ENCODE measurements at places on chromosomes 11 and 22. TPM values are rescaled to one million over a fixed set of nuclear protein-coding genes. Genes with fewer than 3 reads are reported as not detected.

GRCh38 chr11:88297421-88297820, 40.1 kb downstream of the CTSC start:
- no peak overlapping the region for H3K27ac ChIP-seq
- no peak for DNase-seq
- peaks cover 5% of the 10 kb centered on the region for H3K36me3 ChIP-seq
- H3K27me3 ChIP-seq = no peaks in the 10 kb centered on the region
- peaks cover 7% of the 10 kb centered on the region for H3K4me1 ChIP-seq

DNA sequence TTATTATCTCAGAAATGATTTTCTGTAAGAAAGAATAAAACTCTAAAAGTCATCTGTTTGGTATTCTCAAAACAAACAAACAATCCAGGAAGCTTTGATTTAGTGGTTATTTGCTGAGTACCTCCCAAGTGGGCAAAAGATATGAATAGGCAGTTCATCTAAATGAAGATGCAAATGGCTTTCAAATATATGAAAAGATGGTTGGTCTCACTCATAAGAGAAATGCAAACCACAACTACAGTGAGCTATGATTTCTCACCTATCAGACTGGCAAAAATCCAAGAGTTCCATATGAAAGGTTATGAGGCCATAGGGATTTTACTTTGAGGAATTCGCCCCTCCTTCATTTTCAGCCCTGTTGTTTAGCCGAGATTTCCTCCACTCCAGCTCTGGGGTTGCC, 11.3 kb upstream of the P2RY2 start:
- no peak overlapping the region for H3K27ac ChIP-seq
- no peaks in the 10 kb centered on the region for H3K4me1 ChIP-seq
- H3K4me3 ChIP-seq = no peak overlapping the region
- peaks cover 3% of the 10 kb centered on the region for H3K27me3 ChIP-seq
- no peak for DNase-seq

GRCh38 chr11:17735818-17736578, 1.4 kb downstream of the KCNC1 start:
- peak overlapping the region; percentile 21 for H3K4me3 ChIP-seq
- peaks cover 30% of the 10 kb centered on the region for H3K4me1 ChIP-seq
- H3K27me3 ChIP-seq = peaks cover 70% of the 10 kb centered on the region
- no peak overlapping the region for H3K27ac ChIP-seq
- no peaks in the 10 kb centered on the region for H3K36me3 ChIP-seq

DNA sequence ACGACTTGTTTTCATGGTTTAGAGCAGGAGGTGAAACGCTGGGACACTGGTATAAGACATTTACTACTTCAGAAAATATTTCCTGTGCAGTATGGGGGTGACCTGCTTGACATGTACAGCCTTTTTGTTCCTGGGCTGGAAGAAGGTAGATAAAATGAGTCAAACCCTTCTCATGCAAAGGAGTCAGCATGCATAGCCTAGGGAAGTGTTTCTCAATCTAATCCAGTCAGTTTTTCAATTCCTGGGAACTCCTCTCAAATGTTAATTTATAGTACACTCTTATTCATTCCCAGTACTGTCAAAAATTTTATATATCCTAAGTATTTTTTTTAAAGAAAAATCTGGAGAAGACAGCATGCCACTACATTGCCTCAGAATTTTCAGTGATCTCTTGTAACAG, 154.7 kb upstream of the GUCY1A2 start:
- H3K4me1 ChIP-seq = no peaks in the 10 kb centered on the region
- DNase-seq = no peak
- H3K36me3 ChIP-seq = no peaks in the 10 kb centered on the region

- peaks cover 2% of the 10 kb centered on the region for H3K36me3 ChIP-seq
- no peaks in the 10 kb centered on the region for H3K27me3 ChIP-seq
- H3K4me1 ChIP-seq = peaks cover 74% of the 10 kb centered on the region
- peak overlapping the region; percentile 91 for H3K27ac ChIP-seq
- peak; percentile 97 for DNase-seq
- H3K4me3 ChIP-seq = no peak overlapping the region
These were observed 50.3 kb downstream of the PKNOX2 start for GRCh38 chr11:125214601-125215565.

- no peaks in the 10 kb centered on the region for H3K27me3 ChIP-seq
- H3K4me1 ChIP-seq = peaks cover 4% of the 10 kb centered on the region
- peak; percentile 16 for DNase-seq
- H3K4me3 ChIP-seq = no peak overlapping the region
- H3K27ac ChIP-seq = no peak overlapping the region
These were observed 112.4 kb downstream of the KCNC1 start for GRCh38 chr11:17846852-17847453.

Gene LRRC74B
- 0.09 TPM for total RNA-seq

- DNase-seq = peak; percentile 31
- no peak overlapping the region for H3K4me3 ChIP-seq
- no peak overlapping the region for H3K27ac ChIP-seq
- peaks cover 42% of the 10 kb centered on the region for H3K4me1 ChIP-seq
- H3K36me3 ChIP-seq = no peaks in the 10 kb centered on the region
- no peaks in the 10 kb centered on the region for H3K27me3 ChIP-seq
These were observed 36.0 kb downstream of the PARVA start for GRCh38 chr11:12413141-12414052.

GRCh38 chr22:20890975-20891374, 26.2 kb upstream of the CRKL start:
- DNase-seq = no peak
- no peaks in the 10 kb centered on the region for H3K27me3 ChIP-seq
- no peaks in the 10 kb centered on the region for H3K4me1 ChIP-seq
- H3K27ac ChIP-seq = no peak overlapping the region
- H3K4me3 ChIP-seq = no peak overlapping the region
- H3K36me3 ChIP-seq = peaks cover 26% of the 10 kb centered on the region

Gene OR5P2
- total RNA-seq = not detected

DNA sequence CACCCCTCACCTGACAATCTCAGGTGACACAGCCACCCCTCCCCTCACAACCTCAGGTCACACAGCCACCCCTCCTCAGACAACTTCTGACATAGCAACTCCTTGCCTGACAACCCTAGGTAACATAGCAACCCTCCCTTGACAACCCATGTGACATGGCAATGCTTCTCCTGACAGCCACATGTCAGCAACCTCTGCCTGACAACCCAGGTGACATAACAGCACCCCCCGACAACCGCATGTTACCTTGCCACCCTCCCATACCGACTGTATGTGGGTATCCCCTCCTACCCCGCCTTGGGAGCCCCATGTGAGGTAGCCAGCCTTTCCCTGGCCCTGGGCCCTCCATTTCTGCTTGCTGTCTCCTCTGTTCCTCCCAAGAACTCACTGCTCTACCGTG, 77.7 kb upstream of the B3GAT1 start:
- H3K4me1 ChIP-seq = no peaks in the 10 kb centered on the region
- no peak overlapping the region for H3K27ac ChIP-seq
- no peak overlapping the region for H3K4me3 ChIP-seq
- no peaks in the 10 kb centered on the region for H3K27me3 ChIP-seq
- DNase-seq = no peak

- H3K4me1 ChIP-seq = no peaks in the 10 kb centered on the region
- DNase-seq = no peak
- no peaks in the 10 kb centered on the region for H3K36me3 ChIP-seq
These were observed 86.3 kb upstream of the LRRC55 start for GRCh38 chr11:57095417-57095816.

GRCh38 chr22:22914726-22915669, 27.4 kb downstream of the IGLL5 start:
- peaks cover 5% of the 10 kb centered on the region for H3K27me3 ChIP-seq
- no peak for DNase-seq
- H3K27ac ChIP-seq = no peak overlapping the region

Gene GRM5
- 0.04 TPM for total RNA-seq

DNA sequence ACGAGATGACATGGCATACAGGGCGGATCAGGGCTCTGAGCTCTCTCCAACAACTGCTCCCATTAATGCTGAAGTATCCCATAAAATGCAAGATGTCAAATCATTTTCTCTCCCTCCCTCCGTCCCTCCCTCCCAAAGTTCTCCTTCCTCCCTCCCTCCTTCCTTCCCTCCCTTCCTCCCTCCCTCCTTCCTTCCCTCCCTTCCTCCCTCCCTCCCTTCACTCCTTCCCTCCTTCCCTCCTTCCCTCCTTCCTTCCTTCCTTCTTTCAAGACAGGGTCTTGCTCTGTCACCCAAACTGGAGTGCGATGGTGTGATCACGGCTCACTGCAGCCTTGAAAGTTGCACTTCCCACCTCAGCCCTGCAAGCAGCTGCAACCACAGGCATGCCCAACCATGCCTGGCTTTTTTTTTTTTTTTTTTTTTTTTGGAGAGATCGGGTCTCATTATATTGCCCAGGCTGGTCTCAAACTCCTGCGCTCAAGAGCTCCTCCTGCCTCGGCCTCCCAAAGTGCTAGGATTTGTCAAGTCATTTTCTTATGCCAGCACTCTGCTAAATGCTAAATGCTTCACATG, 38.2 kb downstream of the TXN2 start:
- no peaks in the 10 kb centered on the region for H3K27me3 ChIP-seq
- no peak overlapping the region for H3K4me3 ChIP-seq
- H3K4me1 ChIP-seq = peaks cover 14% of the 10 kb centered on the region
- DNase-seq = no peak
- H3K36me3 ChIP-seq = no peaks in the 10 kb centered on the region

- peaks cover 21% of the 10 kb centered on the region for H3K4me1 ChIP-seq
- DNase-seq = no peak
- H3K36me3 ChIP-seq = no peaks in the 10 kb centered on the region
- H3K4me3 ChIP-seq = no peak overlapping the region
- H3K27ac ChIP-seq = peak overlapping the region; percentile 48
- no peaks in the 10 kb centered on the region for H3K27me3 ChIP-seq
These were observed 1.9 kb upstream of the UVRAG start for GRCh38 chr11:75813124-75813523.

DNA sequence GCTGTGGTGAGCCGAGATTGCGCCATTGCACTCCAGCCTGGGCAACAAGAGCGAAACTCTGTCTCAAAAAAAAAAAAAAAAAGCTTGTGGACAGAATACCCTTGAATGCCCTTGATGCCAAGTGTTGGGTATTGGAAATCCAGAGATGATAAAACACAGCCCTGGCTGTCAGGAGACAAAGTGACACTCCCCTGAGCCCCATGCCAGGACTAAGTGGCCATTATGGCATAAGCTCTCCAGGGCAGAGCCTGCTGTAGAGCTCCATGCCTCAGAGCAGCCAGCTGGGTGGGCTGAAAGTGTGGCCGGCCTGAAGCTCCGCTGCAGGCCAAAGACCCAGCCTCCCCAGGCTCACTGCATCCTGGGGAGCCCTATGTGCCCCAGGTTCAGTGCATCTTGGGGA, 4.9 kb downstream of the RNF215 start:
- H3K4me1 ChIP-seq = peaks cover 7% of the 10 kb centered on the region
- H3K27me3 ChIP-seq = no peaks in the 10 kb centered on the region
- no peak overlapping the region for H3K27ac ChIP-seq
- no peak for DNase-seq
- H3K36me3 ChIP-seq = peaks cover 46% of the 10 kb centered on the region

DNA sequence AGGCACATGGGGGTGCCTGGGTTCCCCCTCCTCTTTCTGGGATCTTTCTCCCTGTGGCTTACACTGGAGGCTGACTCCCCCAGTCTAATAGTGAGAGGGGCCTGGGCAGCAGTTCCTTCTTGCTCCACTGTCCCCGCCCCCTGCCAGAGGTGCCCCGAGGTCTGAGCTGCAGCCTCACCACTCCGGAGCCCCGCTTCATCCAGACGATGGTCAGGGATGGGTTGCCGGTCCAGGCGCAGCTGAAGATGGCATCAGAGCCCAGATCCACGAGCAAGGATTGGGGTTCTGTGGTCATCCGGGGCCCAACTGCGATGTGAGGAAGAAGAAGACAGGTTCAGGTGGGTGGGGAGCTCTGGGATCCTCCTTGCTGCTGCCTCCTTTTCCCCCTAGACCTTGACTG, 91.1 kb downstream of the ST3GAL4 start:
- DNase-seq = no peak
- H3K36me3 ChIP-seq = no peaks in the 10 kb centered on the region
- peaks cover 8% of the 10 kb centered on the region for H3K27me3 ChIP-seq
- H3K27ac ChIP-seq = no peak overlapping the region
- H3K4me3 ChIP-seq = no peak overlapping the region

DNA sequence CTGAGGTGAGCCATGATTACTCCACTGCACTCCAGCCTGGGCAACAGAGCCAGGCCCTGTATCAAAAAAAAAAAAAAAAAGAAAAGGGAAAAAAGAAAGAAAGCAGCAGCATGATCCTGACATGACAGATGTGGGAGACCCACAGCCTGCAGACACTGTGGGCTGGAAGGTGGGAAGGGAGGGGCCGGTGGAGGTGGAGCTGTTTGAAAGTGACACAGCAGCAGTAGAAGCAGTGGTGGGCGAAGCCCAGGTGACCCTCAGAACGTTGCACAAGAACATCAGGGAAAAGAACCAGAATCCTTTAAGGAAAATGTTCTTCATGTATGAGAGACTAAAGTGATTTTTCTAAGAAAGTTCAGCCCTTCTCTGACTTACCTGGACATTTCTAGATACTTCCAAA, 26.3 kb upstream of the SCGB1A1 start:
- H3K4me1 ChIP-seq = peaks cover 17% of the 10 kb centered on the region
- H3K36me3 ChIP-seq = no peaks in the 10 kb centered on the region
- no peak overlapping the region for H3K27ac ChIP-seq
- DNase-seq = no peak
- H3K4me3 ChIP-seq = no peak overlapping the region
- no peaks in the 10 kb centered on the region for H3K27me3 ChIP-seq

DNA sequence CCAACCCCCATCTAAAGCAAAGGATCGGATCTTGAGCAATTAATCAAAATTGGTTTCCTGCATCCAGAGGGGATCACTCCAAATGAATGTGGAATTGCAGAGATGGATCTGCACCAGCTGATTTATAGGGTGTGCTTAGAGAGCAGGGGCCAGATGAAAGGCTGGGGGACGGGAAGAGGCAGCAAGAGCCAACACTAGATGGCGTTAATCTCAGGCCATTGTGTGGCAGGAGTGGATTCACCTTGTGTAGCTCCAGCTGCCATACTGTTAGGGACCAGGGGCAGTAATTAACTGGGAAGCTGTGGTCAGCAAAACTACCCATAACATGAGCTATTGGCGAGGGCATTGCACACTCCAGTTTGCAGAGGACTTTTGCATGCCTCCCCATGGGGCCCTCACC, 35.6 kb downstream of the SERPINH1 start:
- peaks cover 2% of the 10 kb centered on the region for H3K27me3 ChIP-seq
- no peak for DNase-seq
- H3K4me1 ChIP-seq = peaks cover 14% of the 10 kb centered on the region
- no peak overlapping the region for H3K27ac ChIP-seq
- H3K36me3 ChIP-seq = no peaks in the 10 kb centered on the region

GRCh38 chr22:49230194-49230577, 597.5 kb downstream of the BRD1 start:
- no peak overlapping the region for H3K27ac ChIP-seq
- peaks cover 2% of the 10 kb centered on the region for H3K27me3 ChIP-seq
- no peak overlapping the region for H3K4me3 ChIP-seq

GRCh38 chr11:44911029-44911814, 39.5 kb downstream of the TP53I11 start:
- H3K27me3 ChIP-seq = peaks cover 4% of the 10 kb centered on the region
- DNase-seq = peak; percentile 95
- H3K4me1 ChIP-seq = peaks cover 10% of the 10 kb centered on the region
- H3K4me3 ChIP-seq = no peak overlapping the region

Gene TYR
- not detected for total RNA-seq
